Choroid plexus epithelial cell (primary cell): ENCODE measurements at places on chromosomes 1 and 21.

- no peak for DNase-seq
Observed at GRCh38 chr1:228044961-228045360, 37.5 kb upstream of the ARF1 start.

DNA sequence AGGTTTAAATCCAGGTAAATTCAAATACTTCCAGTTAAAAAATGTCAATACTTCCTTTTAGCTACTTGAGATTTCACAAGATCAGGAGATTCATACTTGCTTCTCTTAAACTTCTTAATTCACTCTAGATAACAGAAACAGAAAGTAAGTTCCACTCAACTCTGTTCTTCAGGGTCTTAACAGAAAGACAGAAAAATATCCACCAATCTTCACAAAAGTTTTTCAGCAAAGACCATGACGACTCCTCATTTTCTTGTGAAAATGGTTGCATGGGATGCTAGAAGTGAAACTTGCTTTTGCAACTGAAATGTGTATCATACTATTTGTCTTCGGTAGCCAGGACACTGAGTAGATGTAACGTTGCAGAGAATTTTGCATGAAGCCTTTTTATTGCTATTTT lies 12.3 kb upstream of the LRRC8C start:
- no peak for DNase-seq

DNA sequence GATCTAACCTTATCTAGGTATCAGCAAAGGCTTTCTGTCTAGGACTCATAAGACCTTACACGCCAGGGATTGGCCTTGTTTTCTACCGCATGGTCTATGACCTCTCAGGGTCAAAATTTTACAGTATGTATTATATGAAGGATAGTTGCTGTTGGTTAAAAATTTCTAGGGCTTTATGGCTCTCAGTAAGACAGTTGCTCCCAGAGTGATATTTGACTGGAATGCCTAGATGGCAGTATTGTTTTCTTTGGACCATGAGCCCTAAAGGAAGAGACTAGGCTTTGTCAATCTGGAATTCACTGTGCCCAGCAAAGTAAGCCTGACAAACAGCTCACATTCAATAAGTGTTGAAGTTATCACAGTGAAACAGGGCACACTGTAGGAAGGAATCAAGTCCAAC lies 37.6 kb downstream of the C1orf87 start:
- DNase-seq, result peak; percentile 2

GRCh38 chr21:28016571-28016970 lies 976.1 kb downstream of the LTN1 start:
- peak; percentile 36 for DNase-seq

GRCh38 chr1:76256289-76257223 lies 182.0 kb downstream of the ST6GALNAC3 start:
- peak; percentile 27 for DNase-seq

DNA sequence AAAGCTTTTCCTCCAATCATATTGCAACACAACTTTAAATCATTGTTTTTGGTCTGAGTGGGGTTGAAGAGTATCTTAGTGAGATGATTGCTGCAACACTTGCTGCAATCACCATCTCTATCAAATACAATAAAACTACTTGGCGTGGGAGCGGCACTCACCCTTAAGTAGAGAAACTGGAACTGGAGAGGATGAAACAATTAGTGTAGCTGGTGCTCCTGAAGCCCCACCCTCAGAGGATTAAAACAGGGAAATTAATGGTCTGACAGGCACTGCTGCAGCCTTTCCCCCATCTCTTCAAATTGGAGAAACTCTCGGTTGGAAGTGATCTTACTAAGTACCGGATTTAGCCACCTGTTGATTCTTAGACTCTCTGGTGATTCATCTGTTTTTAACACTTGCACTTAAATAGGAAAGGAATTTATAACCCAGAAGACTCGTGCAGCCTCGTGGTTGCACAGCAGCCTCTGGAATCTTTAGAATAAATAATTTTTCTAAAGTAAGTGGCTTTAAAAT lies 80.5 kb upstream of the KIF26B start:
- DNase-seq, result peak; percentile 70

DNA sequence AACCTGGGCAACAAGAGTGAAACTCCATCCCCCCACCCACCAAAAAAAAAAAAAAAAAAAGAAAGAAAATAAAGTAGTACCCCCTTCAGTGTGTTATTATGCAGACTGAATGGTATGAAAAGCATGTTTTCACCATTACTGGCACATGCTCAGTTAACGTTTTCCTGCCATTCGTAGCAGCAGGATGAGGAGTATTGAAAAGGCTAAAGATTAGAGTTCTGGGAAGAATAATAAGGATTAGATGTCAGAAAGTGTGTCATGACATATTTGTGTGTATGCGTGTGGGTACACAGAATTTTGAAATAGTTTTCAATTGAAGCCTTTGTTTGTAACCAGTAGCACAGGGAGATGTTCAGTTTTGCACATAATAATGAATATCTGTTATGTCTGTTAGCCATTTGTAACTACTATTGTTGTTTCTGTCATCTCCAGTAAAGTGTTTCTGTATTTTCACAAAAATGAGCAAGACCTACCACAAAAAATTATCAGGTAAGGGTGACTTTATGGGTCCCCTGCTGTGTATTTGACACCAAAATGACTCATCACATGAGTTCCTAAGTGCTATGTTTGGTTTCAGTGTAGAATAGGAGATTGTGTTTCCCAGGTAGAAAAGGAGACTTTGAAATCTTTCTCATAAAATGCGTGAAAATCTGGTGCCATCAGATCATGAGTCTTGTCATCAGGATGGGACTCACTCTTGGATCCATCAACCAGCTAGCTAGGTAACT lies 358.9 kb downstream of the DISC1 start:
- DNase-seq, result no peak
